Activated naive CD4-positive, alpha-beta T cell treated with anti-CD3 and anti-CD28 coated beads for 36 hours (primary cell): ENCODE measurements at places on chromosomes 4 and X. TPM values are rescaled to one million over a fixed set of nuclear protein-coding genes. Genes with fewer than 3 reads are reported as not detected.

GRCh38 chrX:30906726-30907125 is 17.7 kb upstream of the TAB3 start:
- H3K36me3 ChIP-seq = no peaks in the 10 kb centered on the region
- H3K4me3 ChIP-seq = no peak overlapping the region
- H3K4me1 ChIP-seq = peaks cover 8% of the 10 kb centered on the region
- H3K27me3 ChIP-seq = no peaks in the 10 kb centered on the region

Gene FGFBP1
- total RNA-seq = not detected

- H3K27ac ChIP-seq = peak overlapping the region; percentile 97
- no peaks in the 10 kb centered on the region for H3K27me3 ChIP-seq
- DNase-seq = peak; percentile 72
- H3K4me1 ChIP-seq = peaks cover 55% of the 10 kb centered on the region
- H3K4me3 ChIP-seq = peak overlapping the region; percentile 91
- H3K36me3 ChIP-seq = peaks cover 34% of the 10 kb centered on the region
These were observed 603 bp downstream of the MAD2L1 start for GRCh38 chr4:120065974-120066516.

GRCh38 chr4:87505862-87506261 is 23.3 kb downstream of the SPARCL1 start:
- no peak overlapping the region for H3K27ac ChIP-seq
- H3K27me3 ChIP-seq = no peaks in the 10 kb centered on the region
- no peaks in the 10 kb centered on the region for H3K36me3 ChIP-seq
- no peak overlapping the region for H3K4me3 ChIP-seq
- no peaks in the 10 kb centered on the region for H3K4me1 ChIP-seq

GRCh38 chr4:153204728-153205648 is 745 bp downstream of the TRIM2 start:
- peak; percentile 45 for DNase-seq
- H3K4me1 ChIP-seq = peaks cover 34% of the 10 kb centered on the region
- no peaks in the 10 kb centered on the region for H3K27me3 ChIP-seq
- H3K4me3 ChIP-seq = peak overlapping the region; percentile 39
- H3K27ac ChIP-seq = peak overlapping the region; percentile 66
